ENCODE measurements at places on chromosomes 6 and 20.

- no peak for DNase-seq
Measured at GRCh38 chr6:90936286-90936685, 349.4 kb upstream of the MAP3K7 start.

DNA sequence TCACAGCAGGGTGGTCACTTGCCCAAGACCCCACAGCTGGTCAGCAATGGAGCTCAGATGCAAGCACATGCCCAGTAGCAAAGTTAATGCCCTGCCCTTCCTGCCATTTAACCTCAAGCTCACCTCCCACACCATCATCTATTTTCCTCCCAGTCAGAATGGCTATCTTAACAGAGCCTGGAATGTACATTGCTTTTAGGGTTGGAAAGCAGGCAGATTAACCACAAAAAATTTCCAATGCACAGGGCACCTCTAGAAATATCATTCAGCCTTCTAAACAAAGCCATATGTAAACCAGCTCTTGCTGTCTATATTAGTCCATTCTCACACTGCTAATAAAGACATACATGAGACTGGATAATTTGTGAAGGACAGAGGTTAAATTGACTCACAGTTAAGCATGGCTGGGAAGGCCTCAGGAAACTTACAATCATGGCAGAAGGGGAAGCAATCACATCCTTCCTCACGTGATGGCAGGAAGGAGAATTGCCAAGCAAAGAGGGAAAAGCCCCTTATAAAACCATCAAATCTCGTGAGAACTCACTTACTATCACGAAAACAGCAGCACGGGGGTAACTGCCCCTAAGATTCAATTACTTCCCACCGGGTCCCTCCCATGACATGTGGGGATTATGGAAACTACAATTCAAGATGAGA, 106.9 kb downstream of the FYN start:
- DNase-seq: no peak

- DNase-seq: no peak
Measured at GRCh38 chr6:36834576-36835341, 4.5 kb downstream of the CPNE5 start.

GRCh38 chr6:38153798-38154345, 334.3 kb downstream of the ZFAND3 start:
- no peak for DNase-seq

DNA sequence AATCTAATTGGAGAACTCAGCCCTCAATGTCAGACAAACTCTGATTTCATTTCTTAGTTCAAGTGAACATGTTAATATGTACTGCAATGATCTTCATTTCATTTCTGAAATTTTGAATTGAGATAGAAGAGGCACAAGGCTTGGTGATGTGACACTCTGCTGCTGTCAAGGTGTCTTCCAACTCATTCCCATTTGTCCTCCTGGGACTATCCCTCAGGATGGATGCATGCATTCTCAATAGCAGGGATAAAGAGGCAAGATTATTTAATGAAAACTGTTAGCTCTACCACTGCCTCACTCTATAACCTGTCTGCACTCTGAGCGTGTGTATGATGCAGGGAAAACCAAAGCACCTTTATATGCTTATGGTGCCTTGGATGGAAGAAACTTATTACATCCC, 78.7 kb downstream of the PLCB1 start:
- no peak for DNase-seq

Measured in HuH-7 (cell line).